ENCODE measurements at places on chromosomes 2 and 18.

- DNase-seq: no peak
Observed at GRCh38 chr18:7645756-7646155, 78.6 kb downstream of the PTPRM start.

- no peak for DNase-seq
Observed at GRCh38 chr2:229794636-229795035, 80.3 kb upstream of the DNER start.

- DNase-seq: no peak
Observed at GRCh38 chr2:43412114-43412753, 183.6 kb downstream of the THADA start.

DNA sequence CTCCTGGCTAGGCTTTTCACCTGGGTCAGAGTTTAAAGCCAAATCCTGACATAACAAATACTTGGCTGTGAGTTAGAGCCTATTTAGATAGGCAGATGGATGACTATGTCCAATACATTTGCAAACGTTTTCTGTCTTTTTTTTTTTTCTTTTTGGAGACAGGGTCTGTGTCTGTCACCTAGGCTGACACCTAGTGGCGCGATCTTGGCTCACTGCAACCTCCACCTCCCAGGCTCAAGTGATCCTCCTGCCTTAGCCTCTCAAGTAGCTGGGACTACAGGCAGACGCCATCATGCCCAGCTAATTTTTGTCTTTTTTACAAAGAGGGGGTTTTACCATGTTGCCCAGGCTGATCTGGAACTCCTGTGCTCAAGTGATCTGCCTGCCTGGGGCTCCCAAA is 124.8 kb downstream of the DYM start:
- no peak for DNase-seq

GRCh38 chr2:7719876-7720275 is 802.7 kb downstream of the RNF144A start:
- no peak for DNase-seq

DNA sequence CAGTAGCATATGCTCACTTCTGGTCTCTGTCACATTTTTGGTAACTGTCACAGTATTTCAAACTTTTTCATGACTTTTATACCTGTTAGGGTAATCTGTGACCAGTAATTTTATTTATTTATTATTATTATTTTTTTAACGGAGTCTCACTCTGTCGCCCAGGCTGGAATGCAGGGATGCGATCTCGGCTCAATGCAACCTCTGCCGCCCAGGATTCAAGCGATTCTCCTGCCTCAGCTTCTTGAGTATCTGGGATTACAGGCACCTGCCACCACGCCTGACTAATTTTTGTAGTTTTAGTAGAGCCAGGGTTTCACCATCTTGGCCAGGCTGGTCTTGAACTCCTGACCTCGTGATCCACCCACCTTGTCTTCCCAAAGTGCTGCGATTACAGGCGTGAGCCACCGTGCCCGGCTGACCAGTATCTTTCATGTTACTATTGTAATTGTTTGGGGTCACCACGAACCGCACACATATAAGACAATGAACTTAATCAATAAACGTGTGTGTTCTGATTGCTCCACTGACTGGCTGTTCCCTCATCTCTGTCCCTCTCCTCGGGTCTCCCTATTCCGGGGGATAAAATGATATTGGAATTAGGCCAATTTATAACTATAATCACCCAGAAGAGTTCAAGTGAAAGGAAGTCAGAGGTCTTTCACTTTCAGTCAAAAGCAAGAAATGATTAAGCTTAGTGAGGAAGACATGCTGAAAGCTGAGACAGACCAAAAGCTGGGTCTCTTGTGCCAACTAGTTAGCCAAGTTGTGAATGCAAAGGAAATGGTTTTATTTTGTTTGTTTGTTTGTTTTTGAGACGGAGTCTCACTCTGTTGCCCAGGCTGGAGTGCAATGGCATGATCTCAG is 22.9 kb downstream of the TGIF1 start:
- no peak for DNase-seq

- DNase-seq: no peak
Observed at GRCh38 chr2:36541891-36542595, 55.9 kb downstream of the FEZ2 start.

GRCh38 chr2:187470698-187471097 is 22.6 kb upstream of the CALCRL start:
- no peak for DNase-seq

GRCh38 chr18:42351455-42351854 is 396.4 kb downstream of the PIK3C3 start:
- DNase-seq: no peak

DNA sequence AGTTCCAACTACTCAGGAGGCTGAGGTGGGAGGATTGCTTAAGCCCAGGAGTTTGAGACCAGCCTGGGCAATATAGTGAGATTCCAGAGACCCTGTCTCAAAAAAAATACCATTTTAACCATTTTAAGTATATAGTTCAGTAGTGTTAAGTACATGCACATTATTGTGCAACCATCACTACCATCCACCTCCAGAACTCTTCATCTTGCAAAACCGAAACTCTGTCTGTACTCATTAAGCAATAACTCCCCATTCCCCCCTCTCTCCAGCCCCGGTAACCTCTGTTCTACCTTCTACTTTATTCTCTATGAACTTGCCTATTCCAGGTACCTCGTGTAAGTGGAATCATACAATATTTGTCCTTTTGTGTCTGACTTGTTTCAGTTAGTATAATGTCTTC is 86.4 kb downstream of the GFPT1 start:
- no peak for DNase-seq

GRCh38 chr2:175535631-175536030 is 354.1 kb upstream of the ATP5MC3 start:
- no peak for DNase-seq

DNA sequence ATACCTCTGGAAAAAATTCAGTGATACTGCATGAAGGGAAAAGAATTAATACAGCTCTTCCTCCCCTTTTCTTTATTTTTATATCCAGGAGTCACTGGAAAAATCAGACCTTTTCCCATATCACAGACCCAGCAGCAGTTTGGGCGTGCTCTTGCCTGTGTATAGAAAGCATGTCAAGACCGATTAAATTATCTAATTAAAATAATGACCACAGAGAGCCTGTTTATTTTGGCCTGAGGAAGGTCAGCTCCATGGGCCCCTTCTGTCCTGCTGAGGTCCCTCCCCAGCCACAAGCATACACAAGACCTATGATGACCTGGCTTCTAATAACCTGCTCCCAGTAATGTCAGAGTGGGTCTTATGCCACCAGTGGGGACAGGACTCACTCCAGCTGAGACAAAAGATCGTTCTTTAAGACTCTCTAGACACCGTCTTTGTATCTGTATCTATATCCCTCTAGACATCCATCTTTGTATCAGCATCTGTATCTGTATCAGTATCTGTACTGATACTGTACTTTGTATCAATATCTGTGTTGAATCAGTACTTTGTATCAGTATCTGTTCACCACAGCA is 147.8 kb downstream of the VAPA start:
- DNase-seq: no peak

DNA sequence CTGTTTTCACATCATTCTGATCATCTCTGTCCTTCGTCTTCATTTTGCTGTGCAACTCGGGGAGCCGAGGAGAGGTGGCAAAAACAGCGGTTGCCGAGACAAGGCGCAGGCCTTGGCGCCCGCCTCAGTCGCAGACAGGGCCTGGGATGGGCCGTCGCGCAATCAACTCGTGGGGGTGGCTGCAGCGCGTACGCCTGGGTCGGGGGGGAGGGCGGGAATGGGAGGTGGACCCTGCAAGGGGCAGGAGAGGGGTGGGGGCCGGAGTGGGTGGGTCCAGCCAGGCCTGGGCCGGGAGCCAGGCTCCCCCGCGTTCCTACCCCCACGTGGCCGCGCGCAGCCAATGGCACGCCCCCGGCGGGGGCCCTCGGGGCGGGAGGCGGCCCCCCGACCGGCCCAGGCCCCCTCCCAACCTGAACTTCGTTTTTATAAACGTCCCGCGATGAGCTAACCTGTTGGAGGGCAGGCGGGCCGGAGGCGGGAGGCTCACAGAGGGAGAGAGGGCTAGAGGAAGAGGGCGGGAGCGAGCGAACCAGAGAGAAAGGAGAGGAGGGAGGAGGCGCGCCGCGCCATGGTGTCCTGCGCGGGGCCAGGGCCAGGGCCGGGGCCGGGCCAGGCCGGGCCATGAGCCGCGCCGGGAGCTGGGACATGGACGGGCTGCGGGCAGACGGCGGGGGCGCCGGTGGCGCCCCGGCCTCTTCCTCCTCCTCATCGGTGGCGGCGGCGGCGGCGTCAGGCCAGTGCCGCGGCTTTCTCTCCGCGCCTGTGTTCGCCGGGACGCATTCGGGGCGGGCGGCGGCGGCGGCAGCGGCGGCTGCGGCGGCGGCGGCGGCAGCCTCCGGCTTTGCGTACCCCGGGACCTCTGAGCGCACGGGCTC is at the start of gene HOXD13:
Gene HOXD13 (plus strand): TSS at position 452 of the 875 bp plus-strand sequence. CDS start 170 bp downstream, at position 622.
- no peak for DNase-seq

DNA sequence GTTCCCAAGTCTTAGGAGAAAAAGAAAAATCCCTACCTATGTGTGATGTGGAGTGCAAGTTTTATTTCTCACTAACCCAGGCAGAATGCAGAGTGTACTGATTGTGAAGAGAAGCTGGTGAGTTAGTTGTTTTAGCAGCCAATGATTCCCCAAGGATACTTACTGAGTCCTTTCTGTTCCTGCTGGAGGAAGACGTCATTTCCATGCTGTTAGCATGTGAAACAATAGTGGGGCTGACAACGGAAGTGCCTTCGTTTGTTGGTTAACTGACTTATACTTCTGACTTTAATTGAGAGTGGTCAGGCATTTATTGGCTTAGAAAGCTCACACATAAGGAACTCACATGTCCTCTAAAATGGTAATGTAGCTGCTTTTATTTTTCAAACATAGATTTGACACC is 180.6 kb downstream of the MC4R start:
- no peak for DNase-seq

DNA sequence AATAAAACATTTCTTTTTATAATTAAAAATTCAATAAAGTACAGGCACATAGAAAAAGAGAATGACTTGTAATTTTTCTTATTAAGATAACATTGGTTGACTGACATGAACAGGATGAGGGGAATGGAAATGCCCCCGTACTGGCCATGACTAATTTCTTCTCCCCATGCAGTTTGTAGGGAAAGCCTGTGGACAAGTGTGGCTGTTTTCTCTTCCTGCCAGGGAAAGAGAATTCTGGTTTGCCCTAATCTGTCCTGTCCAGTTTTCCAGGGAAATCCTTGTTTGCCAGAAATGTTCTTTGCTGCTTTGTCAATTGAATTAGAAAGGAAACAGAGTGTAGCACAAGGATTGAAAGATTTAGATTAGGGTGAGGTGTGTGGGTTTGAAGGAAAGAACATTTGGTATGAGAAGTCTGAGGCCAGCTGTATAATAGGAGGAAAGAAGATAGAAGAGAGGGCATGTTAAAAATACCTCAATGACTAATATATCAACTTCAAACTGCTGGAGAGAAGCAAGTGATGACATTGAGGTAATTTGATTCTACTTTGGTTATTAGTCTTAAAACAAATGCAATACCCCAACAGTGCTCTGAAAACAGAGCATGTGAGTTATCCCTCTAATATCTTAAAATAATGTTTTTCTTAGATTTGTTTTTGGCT is 593.9 kb upstream of the ZNF804A start:
- no peak for DNase-seq
